ENCODE measurements at places on chromosomes 13 and 19. TPM values are rescaled to one million over a fixed set of nuclear protein-coding genes. Genes with fewer than 3 reads are reported as not detected.

The RNF225 gene
- not detected for total RNA-seq

DNA sequence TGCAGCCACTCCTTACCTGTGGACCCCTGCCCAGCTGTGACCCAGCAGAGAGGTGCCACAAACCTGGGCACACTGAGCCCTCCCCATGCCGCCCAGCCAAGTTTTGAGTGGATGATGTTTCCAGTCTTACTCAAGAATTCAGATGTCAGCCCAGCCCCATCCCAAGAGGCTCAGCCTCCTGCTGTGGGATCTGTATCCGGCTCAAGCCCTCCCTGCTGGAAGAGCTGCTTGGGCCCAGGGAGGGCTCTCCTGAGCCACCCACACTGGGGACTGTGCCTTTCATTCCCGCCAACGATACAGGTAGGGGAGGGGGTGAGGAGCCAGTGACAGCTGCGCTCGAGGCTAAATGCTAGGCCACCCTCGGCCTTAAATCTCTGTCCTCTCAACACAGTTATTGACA lies 5.9 kb upstream of the SLC7A9 start:
- no peaks in the 10 kb centered on the region for H3K4me1 ChIP-seq
- H3K4me3 ChIP-seq = no peak overlapping the region
- no peaks in the 10 kb centered on the region for H3K27me3 ChIP-seq
- H3K27ac ChIP-seq = no peak overlapping the region
- no peak for DNase-seq
- H3K36me3 ChIP-seq = no peaks in the 10 kb centered on the region

DNA sequence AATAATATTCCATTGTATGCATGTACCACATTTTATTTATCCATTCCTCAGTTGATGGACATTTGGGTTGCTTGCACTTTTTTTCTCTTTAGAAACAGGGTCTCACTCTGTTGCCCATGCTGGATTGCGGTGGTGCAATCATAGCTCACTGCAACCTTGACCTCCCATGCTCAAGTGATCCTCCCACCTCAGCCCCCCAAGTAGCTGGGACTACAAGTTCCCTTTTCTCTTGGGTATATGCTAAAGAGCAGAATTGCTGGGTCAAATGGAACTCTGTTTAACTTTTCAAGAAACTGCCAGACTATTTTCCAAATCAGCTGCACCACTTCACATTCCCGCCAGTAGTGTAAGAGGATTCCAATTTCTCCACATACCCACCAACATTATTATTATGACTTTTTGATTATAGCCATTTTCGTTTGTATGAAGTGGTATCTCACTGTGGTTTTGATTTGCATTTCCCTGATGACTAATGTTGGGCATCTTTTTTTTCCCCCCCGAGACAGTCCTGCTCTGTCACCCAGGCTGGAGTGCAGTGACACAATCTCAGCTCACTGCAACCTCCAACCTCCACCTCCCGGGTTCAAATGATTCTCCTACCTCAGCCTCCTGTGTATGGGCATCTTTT lies 7.6 kb upstream of the IPO5 start:
- H3K27me3 ChIP-seq = no peaks in the 10 kb centered on the region
- no peaks in the 10 kb centered on the region for H3K36me3 ChIP-seq
- no peak overlapping the region for H3K4me3 ChIP-seq
- H3K27ac ChIP-seq = peak overlapping the region; percentile 60
- peak; percentile 32 for DNase-seq

GRCh38 chr13:33096886-33097605 lies 80.8 kb downstream of the KL start:
- H3K4me1 ChIP-seq = no peaks in the 10 kb centered on the region
- H3K4me3 ChIP-seq = no peak overlapping the region
- no peak overlapping the region for H3K27ac ChIP-seq
- no peaks in the 10 kb centered on the region for H3K27me3 ChIP-seq

DNA sequence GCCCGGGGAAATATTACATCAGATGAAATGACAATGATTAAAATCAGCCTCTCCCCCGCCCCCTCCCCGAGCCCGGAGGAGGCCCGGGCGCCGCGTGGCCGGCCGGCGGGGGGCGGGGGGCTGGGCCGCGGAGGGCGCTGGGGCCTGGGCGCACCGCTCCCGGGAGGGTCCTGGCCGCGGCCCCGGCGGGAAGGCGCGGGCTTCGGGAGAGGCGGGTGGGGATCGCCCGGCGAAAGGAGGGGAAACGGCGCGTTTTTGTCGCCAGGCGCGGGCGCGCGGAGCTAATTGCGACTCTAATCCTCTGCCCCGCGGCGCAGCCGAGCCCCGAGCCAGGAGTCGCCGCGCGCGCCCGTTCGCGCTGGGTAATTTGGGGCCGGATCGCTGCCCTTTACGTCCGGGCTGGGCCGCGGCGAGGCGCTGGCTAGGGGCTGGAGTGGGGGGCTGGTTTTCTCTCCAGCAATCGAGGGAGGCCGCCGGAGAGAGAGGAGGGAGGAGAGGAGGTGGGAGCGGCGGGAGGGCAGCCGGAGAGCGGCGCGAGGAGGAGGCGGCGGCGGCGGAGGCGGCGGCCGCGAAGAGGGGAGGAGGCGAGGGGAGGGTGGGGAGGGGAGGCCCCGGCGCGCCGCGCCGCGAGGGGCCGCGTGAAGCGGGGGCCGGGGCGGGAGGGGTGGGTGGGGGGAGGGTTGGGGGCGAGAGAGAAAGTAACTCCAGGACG lies at the start of gene KCTD15:
Gene KCTD15 (plus strand): TSS at position 707 of the 712 bp plus-strand sequence. CDS start 3,585 bp downstream, outside the sequence.
- H3K27me3 ChIP-seq = no peaks in the 10 kb centered on the region
- peaks cover 8% of the 10 kb centered on the region for H3K4me1 ChIP-seq
- H3K36me3 ChIP-seq = no peaks in the 10 kb centered on the region
- H3K27ac ChIP-seq = peak within 1 kb of the TSS; percentile 81
- DNase-seq = peak; percentile 75

DNA sequence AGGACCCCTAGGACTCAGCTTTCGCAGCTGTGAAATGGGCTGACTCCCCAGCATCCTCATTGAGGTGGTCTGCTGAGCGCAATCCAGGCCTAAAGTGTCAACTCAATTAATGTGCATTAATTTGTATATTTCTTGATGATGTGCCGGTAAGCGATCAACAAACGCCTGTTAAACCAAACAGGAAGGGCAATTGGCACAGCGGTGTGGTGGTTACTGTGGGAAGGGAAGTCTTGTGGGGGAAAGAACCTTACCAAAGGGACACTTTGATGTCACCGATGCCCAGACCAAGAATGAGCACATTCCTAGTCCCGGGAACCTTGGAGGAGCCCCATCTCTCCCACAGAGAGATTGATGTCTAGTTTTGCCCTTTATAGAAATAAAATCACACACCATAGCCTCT lies 1.6 kb downstream of the JAK3 start:
- H3K4me3 ChIP-seq = no peak overlapping the region
- no peak for DNase-seq
- no peak overlapping the region for H3K27ac ChIP-seq
- peaks cover 5% of the 10 kb centered on the region for H3K4me1 ChIP-seq
- no peaks in the 10 kb centered on the region for H3K36me3 ChIP-seq

DNA sequence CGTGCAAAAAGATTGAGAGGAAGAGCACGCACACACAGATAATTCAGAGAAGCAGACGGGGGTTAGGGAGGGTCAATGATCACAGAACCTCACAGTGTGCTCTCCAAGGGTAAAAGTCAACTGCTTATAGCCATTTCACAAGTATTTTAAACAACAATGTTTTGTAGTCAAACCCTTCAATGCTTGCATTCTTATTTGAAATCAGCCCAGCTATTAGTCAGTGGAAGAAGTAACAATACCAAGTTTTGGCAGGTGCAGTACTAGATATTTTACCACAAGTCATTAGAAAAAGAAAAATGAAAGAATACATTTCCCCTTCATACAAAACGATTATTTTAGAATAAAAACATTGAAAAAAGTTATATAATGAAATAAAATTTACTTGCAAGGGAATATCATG lies 2.6 kb downstream of the CSNK1A1L start:
- no peak overlapping the region for H3K4me3 ChIP-seq
- H3K36me3 ChIP-seq = no peaks in the 10 kb centered on the region
- no peak for DNase-seq
- no peaks in the 10 kb centered on the region for H3K27me3 ChIP-seq
- H3K27ac ChIP-seq = no peak overlapping the region

Measured in GM23248 (cell line).